ENCODE measurements at places on chromosomes 11 and 22.

- DNase-seq: peak; percentile 15
Observed at GRCh38 chr11:129209891-129210830, 18.0 kb upstream of the ARHGAP32 start.

DNA sequence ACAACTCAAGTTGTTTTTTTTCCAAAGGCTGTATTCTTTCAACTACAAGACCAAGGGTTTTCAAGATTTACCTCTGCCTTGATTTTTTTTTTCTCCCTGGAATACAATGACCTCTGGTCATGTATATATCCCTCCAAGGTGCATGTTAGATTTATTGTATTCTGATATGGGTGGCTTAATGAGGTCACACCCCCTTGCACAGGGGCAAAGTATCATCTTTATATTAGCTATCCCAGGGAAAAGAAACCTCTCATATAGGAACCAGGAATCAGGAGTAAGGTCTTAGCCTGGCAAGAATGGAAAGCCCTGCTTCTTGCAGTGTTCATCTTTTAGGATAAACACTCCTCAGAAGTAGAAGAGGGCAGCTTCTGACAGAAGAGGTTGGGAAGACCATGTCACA lies 516.9 kb upstream of the TENM4 start:
- no peak for DNase-seq

DNA sequence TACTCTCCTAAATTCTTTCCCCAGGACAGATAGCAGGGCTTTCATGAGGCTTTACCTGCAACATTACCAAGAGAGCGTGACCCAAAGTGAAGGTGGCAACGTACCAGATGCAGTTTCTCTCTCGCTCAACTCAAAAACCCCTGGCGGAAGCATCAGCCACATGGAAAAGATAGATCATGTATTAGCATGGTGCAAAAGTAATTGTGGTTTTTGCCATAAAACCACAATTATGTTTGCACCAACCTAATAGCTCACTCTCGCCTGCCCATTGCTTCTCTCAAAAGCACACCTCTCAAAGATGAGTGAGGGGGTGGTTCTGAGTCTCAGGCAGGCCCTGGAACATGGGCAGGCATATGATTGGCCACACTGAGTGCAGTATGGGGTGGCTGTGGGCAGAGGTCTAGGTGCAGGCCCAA lies 7.0 kb downstream of the MS4A6A start:
- DNase-seq: no peak

DNA sequence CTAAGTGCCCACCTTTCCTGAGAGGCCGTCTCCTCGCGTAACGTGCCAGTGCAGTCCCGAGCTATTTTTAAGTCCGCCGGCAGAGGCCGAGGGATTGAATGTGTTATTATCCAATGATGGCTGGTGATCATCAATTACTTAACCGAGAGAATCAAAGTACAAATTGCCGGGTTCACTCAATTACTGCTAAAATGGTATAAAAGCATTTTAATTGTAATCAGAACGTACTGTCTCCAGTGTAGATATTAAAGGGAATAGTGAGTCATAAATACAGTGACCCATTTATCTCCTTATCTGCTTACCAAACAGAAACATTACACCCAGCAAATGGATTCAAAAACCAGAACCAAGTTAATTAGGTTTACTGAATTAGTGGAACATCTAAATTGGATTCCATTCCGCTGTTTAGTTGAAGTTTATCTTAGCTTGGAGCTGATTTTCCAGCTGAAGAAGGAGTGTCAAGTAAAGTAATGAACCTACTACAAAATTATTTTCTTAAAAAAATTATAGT lies 334.9 kb downstream of the BRD1 start:
- DNase-seq: no peak

GRCh38 chr11:111322534-111322933 lies 24.2 kb downstream of the POU2AF3 start:
- DNase-seq: peak; percentile 95

DNA sequence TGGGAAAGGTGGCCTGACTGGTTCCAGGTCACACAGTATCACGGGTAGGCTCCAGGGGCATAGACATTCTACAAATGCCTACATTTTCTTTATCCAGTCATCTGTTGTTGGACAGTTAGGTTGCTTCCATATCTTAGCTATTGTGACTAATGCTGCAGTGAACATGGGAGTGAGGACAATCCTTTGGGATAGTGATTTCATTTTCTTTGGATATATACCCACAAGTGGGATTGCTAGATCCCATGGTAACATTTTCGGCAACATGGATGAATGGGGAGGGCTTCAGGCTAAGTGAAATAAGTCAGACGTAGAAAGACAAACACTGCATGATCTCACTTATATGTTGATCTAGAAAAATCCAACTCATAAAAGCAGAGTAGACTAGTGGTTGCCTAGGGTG lies 744.3 kb downstream of the NTM start:
- no peak for DNase-seq

DNA sequence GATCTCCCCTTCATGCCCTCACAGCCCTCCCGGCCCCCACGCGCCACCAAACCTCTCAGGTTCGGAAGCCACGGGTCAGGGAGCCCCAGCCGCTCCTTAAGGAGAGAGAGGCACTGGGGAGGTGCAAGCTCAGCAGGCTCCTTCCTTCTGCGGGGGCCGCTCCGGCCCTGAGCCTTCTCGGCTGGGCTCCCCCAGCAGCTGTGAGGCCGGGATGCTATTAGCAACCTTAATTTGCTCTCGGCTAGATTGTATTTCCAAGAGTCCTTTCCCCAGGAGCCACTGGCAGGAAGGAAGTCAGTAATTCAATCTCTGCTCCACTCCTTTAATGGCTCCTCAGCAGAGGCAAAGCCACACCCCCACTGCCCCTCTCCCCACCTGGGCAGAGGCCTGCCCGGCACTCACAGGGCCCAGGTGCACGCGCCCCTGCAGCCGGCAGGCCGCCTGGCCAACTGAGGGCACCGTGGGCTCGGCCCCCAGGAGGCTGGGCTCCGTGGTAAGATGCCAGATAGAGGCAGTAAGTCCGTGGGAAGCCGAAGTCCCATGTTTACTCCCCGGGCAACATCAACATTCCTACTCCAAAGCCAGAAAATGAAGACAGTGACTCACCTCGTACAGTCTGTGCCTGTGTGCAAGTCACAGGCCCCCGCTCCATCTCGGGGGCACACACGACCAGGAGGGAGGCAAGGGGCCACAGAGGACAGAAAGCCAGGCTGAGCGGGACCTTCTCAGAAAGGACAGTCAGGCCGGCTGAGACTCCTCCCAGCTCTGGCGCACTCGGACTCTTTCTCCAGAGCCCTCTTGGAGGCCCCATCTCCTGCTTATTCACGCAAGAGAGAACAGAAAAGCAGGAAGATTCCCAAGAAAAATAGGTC lies 5.2 kb downstream of the IGSF9B start:
- DNase-seq: no peak

DNA sequence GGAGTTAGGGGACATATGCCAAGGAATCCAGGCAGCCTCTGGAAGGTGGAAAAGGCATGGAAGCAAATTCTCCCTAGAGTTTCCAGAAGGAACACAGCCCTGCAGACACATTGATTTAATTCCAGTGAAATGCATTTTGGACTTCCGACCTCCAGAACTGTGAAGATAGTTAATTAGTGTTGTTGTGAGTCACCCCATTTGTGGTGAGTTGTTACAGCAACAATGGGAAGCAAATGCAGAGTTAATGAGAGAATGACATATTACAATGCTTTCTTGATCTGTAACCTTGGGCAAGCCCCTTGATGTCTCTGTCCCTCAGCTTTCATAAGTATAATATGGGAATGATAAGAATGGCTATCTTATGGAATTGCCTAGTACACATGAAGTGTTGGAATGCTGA lies 178.7 kb downstream of the KIRREL3 start:
- DNase-seq: no peak

DNA sequence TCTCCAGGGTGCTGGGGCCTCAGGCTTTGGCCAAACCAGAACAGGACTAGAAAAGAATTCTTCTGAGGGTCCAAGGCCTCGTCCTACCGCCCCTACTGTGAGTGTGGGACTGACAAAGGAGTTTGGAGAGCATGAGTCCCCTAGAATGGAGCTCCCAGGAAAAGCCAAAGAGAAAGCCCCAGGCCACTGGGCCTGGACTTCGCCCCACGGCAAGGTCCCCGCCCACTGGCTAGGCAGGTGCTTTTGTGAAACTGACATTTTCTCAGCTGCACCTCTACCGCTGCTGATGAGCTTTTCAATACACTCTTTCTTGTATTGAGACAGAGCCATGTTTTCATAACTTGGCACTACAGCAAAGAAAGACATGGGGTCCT lies 9.7 kb upstream of the FGF3 start:
- DNase-seq: no peak

DNA sequence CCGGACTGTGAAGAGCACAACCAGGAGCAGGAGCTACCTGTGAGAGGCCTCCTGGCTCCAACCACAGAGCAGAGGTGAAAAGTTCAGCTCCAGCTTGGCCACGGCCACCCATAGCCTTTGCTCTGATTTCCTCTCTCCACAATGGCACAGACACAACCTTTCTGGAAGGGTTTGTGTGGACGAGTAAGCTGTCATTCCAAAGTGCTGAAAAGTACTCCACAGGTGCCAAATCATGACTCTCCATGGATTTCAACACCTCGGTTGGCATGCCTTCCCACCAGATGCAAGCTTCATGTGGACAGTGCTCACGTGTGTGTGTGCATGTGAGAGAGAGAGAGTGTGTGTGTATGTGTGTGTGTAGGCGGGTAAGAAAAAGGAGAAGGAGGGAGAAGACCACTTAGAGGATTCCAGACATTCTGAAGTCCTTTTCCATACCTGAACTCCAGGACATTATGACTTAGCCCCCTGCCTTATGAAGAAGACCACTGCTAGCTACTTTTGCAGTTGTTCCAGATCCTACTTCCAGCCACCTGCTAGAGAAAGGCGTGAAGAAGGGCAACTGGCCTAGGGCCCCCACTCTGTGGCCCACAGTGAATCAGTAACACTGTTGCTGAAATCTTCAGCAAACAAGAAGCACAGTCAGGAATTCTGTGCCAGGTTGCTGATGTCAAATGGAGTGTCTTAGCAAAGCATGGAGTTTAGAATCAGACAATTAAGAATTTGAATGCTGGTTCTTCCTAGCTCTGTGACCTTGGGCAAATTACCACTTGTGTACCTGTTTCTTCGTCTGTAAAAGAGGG lies 13.9 kb upstream of the NAV2 start:
- DNase-seq: no peak

DNA sequence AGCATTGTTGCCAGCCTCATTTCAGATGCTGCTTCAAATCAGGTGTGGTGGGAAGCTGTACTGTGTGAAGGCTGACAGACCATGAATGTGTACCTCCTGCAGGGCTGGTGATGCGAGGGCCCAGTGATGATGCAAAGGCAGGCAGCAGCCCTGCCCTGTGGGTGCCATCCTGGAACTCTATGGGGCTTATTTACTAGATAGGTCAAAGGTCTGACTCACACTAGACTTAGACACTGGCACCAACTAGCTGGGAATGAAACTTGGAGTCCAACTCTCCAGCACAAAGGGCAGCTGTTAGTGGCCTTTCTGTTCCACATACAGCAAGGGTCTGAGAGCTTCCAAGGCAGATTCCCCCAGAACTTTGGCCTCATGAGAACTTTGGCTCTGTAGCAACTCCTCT lies 138.4 kb downstream of the TTC17 start:
- no peak for DNase-seq

DNA sequence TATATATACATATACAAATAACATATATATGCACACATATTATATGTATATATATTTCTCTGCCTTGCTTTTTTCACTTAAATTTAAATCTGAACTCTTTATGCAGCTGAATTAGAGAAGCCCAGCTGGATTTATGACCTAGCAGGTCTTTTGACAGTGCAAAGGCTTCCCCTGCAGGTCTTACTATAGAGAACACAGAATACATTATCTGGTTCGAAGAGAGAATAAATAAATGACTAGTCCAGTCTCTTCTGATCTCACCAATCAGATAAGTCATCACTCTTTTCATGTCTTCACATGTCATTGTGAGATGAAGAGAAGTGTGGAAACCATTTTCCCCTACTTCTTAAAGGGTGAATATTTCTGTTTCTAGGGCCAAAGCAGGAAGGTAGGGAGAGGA lies 58.2 kb downstream of the OR10A6 start:
- no peak for DNase-seq

DNA sequence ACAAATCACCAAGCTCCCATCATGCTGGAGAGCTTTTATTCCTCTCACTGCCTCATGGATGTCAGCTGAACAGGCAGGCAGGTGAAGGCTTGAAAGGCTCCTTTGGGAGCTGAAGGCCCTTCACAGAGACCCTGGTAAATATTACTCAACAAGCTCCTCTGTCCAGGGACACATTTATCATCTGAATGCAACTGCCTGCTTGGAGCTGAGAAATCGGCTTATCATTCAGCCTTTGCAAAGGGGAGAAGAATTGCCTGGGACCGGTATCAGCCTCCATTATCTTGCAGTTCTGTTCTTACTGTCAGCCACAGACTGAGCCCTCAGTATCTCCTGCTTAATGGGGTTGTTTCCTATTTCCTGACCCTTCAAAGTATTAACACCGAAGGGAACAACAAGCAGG lies 113.8 kb upstream of the PITPNB start:
- DNase-seq: no peak

DNA sequence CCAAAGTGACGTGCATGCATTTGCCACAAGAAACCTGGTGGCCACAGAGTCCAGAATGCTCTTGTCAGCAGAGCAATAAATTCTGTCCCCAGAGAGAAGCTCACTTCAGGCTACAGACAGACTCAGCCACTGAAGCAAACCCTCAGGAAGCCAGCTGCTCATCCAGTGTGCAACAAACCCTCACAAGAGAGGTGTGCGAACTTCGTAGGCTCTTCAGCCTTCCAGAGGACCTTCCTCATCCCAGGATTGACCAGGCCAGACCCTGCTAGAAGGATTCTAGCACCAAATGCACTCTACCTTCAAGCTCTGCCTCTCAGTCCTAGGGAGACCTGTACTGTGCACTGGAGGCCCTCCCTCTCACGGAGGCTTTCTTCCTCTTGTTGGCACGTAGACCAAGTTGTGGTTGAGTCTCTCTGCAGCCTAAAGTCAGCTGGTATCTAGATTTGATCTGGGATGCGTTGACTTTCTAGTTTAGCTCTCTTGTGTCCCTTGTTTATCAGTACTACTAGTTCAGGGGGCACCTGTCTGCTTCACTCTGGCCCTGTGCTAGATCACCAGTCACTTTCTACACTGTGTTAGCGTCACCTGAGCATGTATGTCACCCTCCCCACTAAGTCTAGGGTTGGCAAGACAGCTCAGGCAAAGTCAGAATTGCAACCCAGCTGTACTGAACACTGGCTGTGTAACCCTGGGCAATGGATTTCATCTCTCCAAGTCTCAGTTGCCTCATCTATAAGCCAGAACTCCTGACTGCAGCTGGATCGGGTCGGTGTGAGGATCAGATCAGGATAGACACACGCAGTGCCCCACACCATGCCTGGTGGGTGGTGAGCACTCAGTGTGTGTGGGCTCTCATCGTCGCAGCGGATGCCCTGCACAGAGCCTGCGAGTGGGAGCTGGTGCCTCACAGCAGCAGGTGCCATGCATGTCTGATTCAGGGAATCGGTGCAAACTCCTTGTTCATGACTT lies 22.1 kb upstream of the TMPRSS13 start:
- no peak for DNase-seq

Measured in DMS53 (cell line).